Stomach (tissue), 19 donors: ENCODE measurements at places on chromosomes 11 and 22. TPM values are rescaled to one million over a fixed set of nuclear protein-coding genes. Genes with fewer than 3 reads are reported as not detected.

- no peak for DNase-seq
Measured at GRCh38 chr11:113782134-113782533, 2.5 kb downstream of the CLDN25 start.

DNA sequence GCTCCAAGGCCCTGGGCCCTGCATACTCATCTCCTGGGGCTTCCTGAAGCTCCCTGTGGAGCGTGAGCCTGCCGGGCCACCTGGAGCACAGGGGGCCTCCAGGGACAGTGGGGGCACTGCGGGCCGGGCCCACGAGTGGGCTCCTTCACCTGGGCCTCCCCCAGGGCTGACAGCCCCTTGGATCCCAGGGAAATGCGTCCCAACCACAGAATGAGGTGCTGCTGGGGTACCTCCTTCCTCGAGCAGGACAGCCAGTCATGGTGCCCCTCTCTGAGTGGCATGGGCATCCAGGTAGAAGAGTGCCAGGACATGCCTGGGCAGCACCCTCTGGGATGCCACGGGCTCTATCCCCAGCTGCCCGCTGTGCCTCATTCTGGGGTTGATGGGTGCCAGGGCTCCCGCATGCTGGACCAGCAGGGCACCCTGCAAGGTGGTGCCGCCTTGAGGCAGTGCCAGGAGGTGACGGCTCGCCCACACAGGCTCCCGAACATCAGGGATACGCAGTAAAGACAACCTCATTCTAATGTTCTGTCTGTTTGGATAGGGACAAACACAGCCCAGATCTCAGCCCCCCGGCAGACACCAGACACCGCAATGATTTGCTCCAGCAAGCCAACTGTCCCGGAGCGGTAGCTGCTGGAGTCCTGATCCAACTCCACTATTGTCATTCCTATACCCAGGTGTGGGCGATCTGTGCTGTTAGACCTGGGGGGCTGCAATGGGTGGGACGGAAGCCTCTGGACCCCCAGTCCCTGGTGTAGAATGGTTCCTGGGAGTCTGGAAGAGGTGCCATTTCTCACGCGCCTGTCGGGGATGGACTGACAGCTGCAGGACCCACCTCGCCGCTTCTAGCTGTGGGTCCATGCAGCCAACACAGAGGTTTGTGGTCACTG lies 25.8 kb downstream of the KRTAP5-5 start:
- no peak for DNase-seq

The MAML2 gene
- 17.4 TPM for total RNA-seq

DNA sequence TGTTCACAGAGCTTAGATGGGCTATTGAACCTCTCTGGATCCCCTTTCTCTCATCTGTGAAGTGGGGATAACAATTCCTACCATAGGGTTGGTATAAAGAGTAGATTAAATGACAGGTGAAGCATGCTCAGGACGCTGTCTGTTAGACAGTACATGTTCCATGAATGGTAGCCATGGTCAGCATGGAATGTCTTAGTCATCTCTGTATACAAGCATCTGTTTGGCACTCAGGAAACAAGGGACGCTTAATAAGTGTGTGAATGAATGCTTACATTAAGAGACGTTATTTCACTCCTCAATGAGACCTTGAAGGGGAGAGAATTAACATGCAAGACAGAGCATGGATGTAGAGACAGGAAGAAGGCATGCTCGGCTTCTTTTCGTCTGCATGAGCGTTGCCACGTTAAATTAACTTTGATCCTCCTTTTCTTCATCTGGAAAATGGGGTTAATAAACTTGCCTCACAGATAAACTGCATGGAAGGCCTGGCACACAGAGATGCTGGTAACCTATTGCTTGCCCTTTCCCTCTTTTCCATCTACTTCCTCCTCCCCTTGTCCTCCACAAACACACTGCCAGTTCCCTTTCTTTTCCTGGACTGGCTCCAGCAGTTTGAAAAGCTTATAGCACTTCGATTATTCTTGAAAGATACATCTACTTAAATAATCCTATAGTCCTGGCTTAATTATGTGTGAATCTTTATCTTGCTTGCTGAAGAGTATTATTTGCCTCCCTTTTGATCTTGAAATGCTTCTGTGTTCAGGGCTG lies 267.2 kb upstream of the MTNR1B start:
- no peak for DNase-seq

- no peak for DNase-seq
Measured at GRCh38 chr11:62715150-62716130, 8.0 kb downstream of the GNG3 start.

The KRTAP5-11 gene
- total RNA-seq, result not detected

DNA sequence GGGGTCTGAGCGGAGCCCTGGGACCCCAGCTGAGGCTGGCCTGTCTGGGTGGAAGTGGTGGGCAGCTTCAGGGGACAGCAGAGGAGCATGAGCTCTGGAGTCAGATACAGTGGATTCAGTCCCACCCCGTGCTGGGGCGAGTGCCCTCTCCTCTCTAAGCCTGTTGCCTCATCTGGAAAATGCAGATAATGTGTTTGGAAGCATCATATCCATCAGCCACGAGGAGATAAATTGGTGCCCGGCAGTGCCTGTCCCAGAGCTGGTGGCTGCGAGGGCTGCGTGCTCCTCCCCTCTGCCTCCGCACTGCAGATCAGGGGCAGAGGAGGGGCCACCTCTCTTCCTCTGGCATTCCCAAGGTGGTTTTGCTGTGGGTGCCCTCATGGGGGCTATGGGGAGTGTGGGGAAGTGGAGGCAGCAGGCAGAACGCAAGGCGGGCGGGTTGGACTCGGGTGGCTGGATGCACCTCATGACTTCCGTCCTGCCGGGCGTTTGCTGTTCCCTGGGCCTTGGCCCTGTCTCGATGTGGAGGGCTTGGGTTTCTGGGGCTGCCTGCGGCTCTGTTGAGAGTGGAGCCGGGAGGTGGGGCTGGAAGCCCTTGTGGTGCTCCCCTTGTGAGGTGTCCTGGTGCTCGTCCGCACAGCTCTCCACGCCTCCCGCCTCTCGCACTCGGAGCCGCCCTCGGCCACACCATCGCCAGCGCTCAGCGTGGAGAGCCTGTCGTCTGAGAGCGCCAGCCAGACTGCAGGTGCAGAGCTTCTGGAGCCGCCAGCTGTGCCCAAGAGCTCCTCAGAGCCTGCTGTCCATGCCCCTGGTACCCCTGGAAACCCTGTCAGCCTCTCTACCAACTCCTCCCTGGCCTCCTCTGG lies 20.9 kb downstream of the MICALL1 start:
- no peak for DNase-seq

The DNAJB7 gene
- not detected for total RNA-seq

GRCh38 chr22:47055073-47055355 lies 292.6 kb downstream of the TBC1D22A start:
- DNase-seq, result no peak

The MYEOV gene
- total RNA-seq, result not detected

GRCh38 chr11:122852074-122852795 lies 13.9 kb downstream of the CRTAM start:
- no peak for DNase-seq

DNA sequence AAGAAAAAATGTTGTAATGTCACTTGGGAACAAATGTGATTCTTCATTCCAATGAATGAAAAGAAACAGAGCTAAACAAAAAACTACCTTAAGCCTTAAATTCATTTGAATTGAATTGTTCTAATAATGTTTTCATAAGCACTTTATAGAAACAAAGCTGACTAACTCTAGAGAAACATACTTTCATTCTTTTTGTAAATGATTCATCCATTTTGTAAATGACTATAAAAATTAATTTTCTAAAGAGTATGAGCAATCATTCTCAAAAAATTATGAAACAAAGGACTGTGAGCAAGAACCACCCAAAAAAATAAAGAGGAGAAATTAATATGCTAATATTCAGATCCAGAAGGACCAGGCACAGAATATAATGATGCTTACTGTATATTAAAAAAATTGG lies 986.5 kb upstream of the CHORDC1 start:
- no peak for DNase-seq

GRCh38 chr22:28411125-28411524 lies 268.5 kb downstream of the TTC28 start:
- DNase-seq, result no peak

DNA sequence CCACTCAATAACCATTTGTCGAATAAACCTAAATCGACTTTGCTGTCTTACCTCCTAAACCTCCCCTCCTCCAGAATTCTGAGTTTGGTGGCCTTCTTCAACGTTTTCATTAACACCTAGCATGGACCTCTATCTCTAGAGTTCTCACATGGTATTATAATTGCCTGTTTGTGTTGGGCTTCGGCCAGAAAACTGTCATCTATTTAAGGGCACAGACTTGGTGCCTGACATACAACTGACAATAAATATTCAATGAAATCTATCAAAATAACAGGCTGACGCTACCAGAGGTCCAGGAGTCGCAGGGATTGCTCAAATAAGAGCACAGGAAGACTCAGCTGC lies 687 bp downstream of the ALKBH8 start:
- no peak for DNase-seq

GRCh38 chr11:114826910-114827442 lies 148.6 kb downstream of the NXPE2 start:
- no peak for DNase-seq

DNA sequence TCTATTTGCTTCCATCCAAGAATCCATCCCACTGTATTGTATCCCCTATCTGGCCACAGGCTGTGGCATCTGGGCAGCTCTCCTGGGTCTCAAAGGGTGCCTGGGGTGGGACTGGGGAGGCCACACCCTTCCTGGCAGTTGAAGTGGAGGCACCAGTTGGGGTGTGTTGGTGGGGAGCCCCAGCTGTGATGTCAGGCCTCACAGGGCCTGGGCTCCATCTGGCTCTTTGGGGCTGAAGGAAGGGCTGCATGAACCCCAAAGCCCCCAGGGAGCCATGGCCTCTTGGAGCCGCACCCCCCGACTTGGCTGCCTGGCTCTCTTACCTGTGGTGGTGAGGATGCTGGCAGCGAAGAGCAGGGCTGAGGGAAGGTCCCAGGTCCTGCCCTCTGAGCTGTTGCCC lies 469 bp downstream of the KCNK7 start:
- DNase-seq, result peak; percentile 35

The OR5B21 gene
- total RNA-seq, result not detected

The GLYATL2 gene
- total RNA-seq, result not detected

The SLC17A6 gene
- total RNA-seq, result not detected

The E2F8 gene
- 9.9 TPM for total RNA-seq

GRCh38 chr11:115368616-115369015 lies 135.6 kb downstream of the CADM1 start:
- no peak for DNase-seq

The SCUBE1 gene
- 1.3 TPM for total RNA-seq

- no peak for DNase-seq
Measured at GRCh38 chr22:30561402-30562189, 12.9 kb downstream of the GAL3ST1 start.

The MMP27 gene
- total RNA-seq, result not detected

- no peak for DNase-seq
Measured at GRCh38 chr11:6617315-6617781, 1.9 kb downstream of the TPP1 start.

- DNase-seq, result no peak
Measured at GRCh38 chr22:19786959-19787848, 26.6 kb downstream of the TBX1 start.

The GGTLC3 gene
- total RNA-seq, result not detected

DNA sequence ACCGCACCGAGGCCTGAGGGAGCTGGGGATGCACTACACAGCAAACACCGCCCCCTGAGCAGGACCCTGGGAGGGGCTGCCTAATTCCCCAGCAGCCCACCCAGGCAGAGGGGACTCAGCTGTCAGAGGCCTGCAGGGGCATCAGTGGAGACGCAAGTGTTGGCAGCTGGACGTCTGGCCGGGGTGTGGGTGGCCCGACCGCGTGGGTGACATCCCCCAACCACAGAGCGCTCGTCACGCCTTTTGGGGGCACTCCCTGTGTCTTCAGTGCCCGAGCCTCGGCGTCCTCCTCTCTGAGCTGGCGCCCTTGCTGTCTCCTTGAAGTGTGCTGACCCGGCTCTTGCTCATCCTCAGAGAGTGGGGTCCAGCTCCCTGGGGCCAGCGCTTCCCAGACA lies 150.2 kb downstream of the BRD1 start:
- no peak for DNase-seq

GRCh38 chr11:113394919-113395318 lies 7.3 kb downstream of the ANKK1 start:
- no peak for DNase-seq

GRCh38 chr11:47215366-47215910 lies 664 bp downstream of the DDB2 start:
- no peak for DNase-seq
